Occipital lobe (tissue), 3 donors: ENCODE measurements at places on chromosomes 3 and 15. TPM values are rescaled to one million over a fixed set of nuclear protein-coding genes. Genes with fewer than 3 reads are reported as not detected.
A peak's percentile ranks its signal among the peaks of the same experiment; 100 is the strongest.

GRCh38 chr15:58440922-58441321 is 9.1 kb downstream of the LIPC start:
- no peak for DNase-seq

GRCh38 chr3:16478516-16478915 is 35.0 kb downstream of the RFTN1 start:
- no peak for DNase-seq

GRCh38 chr3:60760145-60760544 is 491.1 kb downstream of the FHIT start:
- no peak for DNase-seq

DNA sequence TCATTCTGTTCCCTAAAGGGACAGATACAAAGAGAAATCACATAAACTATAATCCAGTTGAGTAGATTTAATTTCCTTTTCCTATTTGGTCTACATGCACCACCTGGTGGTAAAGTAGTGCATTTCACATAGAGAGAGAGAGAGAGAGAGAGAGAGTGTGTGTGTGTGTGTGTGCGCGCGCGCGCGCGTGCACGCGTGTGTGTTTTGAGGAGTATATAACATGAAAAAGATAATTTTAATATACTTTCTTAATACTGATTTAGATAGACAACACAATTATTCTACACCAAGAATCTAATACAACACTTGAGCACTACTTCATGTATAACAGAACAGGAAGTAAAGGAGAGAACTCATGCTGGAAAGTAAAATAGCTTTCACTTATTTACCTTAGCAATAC is 1.1 kb upstream of the FGF7 start:
- DNase-seq: no peak

DNA sequence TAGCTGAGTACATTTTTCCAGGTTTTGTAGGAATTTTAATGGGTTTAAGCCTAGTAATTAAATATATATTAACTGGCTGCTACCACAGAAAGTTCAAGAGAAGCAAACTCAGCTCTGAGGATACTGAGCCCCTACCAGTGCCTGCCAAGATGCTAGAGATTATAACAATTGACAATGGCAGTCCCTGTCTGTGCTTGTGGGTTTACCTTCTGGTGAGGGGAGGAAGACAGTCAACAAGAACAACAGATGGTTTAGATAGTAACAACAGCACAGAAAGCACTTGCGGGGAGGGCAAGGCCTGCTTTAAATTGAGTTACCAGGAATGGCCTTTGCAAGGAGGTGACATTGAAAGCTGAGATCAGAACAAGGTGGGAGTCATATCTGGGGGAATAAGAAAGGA is 56.6 kb upstream of the ARHGEF3 start:
- no peak for DNase-seq

GRCh38 chr3:12663401-12663935 is 449 bp downstream of the RAF1 start:
- peak; percentile 41 for DNase-seq

DNA sequence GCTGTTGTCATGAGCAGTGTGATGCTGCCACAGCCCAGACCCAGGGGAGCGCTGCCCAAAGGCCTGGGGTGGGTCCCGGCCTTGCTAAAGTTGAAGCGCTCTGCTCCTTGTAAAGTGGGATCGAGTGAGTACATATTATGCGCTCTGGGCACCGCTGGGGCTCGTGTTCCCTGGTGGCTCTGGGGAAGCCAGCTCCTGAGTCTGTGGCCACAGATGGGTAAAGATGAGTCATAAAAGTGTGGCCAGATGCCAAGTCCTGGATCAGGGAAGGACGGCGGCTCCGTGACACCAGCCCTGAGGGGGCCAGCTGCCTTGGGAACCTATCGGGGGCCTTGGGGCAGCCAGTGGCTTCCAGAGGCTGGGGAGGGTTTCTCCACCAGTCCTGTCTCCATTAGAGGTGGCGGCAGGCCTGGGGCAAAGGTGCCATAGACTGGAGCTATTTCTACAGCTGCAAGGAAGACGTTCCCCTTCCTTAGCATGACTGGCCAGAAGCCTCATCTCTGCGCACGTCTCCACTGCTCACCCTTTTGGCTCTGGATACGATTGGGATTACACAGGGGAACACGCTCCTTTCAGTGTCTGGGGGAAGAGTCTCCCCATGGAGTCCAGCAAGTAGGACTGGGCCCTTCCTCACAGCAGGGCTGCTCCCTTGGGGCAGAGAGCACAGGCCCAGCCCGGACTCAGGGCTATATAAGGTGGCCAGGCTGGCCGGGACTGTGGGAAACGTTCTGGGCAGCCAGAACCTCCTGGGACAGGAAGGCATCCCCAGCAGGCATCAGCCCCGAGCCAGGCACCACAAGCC is 1.2 kb upstream of the ITIH4 start:
- peak; percentile 28 for DNase-seq

GRCh38 chr3:161035711-161036110 is 69.4 kb downstream of the B3GALNT1 start:
- DNase-seq: no peak

DNA sequence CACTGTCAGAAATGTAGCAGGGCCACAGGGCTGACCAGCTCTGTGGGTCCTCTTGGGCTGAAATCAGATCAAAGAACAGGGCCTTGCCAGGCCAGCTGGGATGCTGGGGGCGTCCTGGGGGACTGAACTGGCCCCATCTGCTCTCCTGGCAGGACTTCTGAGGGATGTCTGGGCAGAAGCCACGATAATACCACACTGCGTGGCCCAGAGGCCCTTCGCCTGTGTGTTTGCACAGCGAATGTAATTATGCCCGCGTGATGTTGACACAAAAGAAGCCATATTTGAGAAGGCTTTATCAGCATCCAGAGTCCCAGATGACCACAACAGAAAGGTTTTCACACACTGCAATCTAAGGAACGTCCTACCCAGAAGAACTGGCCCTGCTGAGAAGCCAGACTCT is 174.0 kb downstream of the RAB11A start:
- DNase-seq: no peak

GRCh38 chr3:69353503-69353902 is 32.4 kb downstream of the FRMD4B start:
- no peak for DNase-seq

GRCh38 chr3:67578416-67578815 is 76.0 kb downstream of the SUCLG2 start:
- DNase-seq: no peak

- DNase-seq: no peak
Measured at GRCh38 chr15:73015493-73015892, 36.8 kb upstream of the NEO1 start.

DNA sequence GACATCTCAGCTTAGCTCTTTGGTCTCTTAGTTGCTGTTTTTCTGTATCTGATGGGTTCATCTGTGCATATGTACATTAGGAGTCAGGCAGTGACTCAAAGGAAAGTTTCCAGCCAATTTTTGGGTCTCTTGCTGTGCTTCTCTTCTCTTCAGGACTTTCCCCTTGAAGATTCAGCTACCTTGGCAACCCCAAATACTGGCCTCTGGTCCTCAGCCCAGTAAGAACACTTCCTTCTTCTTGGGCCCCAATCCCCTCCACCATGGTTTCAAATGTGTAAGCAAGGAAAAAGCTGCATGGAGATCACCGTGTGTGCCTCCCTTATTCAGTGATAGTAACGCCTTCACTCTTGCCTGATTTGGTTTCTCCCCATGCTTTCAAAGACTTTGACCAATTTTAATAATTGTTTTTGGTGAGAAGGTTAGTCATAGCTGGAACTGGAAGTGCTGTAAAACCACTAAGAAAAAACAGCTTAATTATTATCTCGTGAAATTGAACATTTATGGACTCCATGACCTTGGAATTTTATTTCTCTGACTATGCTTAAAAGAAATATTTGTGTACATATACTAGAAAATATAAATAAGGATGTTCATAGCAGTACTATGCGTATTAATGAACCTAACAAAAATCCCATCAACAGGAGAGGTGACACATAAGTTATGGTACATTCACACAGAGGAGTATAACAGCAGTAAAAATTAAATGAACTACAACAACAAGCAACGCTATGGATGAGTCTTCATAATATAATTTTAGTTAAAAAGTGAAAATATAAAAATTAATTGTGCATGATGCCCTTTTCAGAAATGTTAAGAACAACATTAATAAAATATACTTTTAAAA is 125.3 kb upstream of the BCL6 start:
- DNase-seq: no peak

GRCh38 chr15:77505556-77505955 is 84.9 kb downstream of the HMG20A start:
- DNase-seq: no peak

GRCh38 chr15:90058775-90059174 is 43.5 kb downstream of the IDH2 start:
- DNase-seq: no peak

Gene EIF3J
- 63.0 TPM for total RNA-seq

Gene ALDH1A3
- total RNA-seq: 1.9 TPM

Gene TAGLN3
- 151 TPM for total RNA-seq
